Right ventricle myocardium superior (tissue), 1 donor: ENCODE measurements at places on chromosomes 2 and 18.

DNA sequence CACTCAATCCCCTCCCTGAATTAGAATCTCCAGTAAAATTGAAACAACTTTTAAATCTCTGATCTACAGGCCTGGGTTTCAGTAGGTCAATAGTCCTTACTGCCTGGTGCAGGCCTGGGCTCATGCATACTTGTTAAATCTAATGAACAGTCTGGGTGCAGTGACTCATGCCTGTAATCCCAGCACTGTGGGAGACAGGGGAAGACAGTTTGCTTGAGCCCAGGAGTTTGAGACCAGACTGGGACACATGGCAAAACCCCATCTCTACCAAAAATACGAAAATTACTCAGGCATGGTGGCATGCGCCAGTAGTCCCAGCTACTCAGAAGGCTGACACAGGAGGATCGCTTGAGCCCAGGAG is 94.7 kb upstream of the SP3 start:
- DNase-seq = no peak

DNA sequence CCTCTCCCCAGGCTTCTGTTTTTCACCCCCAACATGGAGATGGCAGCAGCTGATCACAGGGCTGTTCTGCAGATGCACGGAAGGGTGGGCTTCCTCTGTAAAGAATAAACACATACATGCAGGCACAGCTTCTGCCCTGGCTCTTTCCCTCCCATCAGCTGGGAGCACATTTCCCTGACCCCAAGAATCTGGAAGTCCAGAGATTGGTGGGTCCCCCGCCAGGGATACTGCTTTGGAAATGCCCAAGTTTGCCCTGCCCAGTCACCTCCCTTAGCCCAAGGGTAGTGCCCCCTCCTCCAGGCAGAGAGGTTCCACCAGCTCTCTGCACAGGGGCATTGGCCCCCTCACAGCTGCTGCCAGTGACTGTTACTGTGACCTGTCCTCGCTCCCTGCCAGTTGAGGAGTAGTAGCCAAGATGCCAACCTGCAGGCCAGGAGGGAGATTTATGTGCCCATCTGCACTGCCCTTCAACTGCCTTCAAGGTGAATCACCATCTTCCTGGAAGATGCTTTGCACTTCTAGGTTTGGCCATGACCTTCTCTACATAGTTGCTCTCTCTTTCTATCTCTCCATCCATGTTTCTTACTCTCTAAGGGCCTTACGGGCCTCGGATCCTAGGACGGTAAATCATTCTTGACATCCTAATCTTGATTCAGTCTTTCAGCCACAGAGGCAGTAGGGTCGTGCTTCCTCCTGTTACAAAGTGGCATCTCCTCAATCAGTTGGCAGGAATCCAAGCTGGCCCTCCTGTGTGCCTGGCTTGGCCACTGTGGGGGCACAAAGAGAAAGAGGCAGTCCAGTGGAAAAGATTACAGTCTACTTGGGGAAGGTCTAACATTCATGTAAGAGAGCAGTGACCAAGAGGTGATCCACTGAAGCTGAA is 121.8 kb downstream of the CTIF start:
- DNase-seq = no peak

DNA sequence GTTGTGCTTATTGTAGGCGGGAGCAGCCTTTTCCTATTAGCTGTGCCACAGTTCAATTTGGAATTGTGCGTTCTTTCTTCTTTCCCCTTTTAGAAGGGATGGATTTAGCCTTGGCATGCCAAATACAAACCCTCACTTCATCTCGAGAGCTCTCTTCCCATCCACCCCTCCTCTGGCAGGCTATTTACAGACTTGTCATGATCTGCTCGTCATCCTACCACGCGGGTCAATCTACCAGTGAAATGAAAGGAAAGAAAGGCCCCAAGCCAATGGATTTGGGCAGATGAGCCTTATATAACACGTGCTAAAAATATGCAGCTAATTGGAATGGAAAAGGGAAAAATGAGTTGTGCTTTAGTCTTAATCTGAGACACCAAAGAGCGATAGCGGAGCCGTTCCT is 277.5 kb downstream of the PRKCE start:
- no peak for DNase-seq

DNA sequence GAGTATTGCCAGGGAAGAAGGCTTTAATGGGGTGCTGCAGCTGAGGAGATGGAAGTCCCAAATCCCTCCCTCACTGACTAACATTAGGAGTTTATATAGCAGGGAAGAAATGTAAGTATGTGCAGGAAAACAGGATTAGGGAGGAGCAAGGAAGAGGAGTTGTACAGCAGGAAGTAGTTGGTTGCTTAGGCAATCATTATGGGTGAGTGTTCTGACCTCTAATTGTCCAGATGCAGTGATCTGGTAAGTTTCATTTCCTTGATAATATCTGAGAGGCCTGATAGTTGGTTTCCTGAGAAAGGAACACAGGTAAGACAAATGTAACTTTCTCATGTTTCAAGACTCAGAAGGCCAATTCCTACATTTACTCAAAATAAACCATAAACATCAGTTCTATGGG is 331.9 kb upstream of the GULP1 start:
- DNase-seq = no peak
